Tibial nerve (tissue), 4 donors: ENCODE measurements at places on chromosomes 7 and 10. TPM values are rescaled to one million over a fixed set of nuclear protein-coding genes. Genes with fewer than 3 reads are reported as not detected.

Gene OR6V1
- not detected for total RNA-seq

Gene SH3PXD2A
- 134 TPM for total RNA-seq

Gene ENTPD1
- total RNA-seq: 33.0 TPM

Gene AZGP1
- total RNA-seq: 182 TPM

Gene LIPM
- total RNA-seq: not detected

Gene HOXA6
- total RNA-seq: 11.1 TPM

Gene LRMDA
- 9.8 TPM for total RNA-seq

Gene UNCX
- not detected for total RNA-seq

Gene CYP2C19
- total RNA-seq: not detected

Gene GPR37
- total RNA-seq: not detected

Gene IFIT1
- total RNA-seq: 14.0 TPM

Gene C10orf105
- total RNA-seq: 0.20 TPM

Gene TAC1
- total RNA-seq: 62.8 TPM

GRCh38 chr10:119030421-119031250, 1.1 kb downstream of the NANOS1 start:
- no peak for DNase-seq

DNA sequence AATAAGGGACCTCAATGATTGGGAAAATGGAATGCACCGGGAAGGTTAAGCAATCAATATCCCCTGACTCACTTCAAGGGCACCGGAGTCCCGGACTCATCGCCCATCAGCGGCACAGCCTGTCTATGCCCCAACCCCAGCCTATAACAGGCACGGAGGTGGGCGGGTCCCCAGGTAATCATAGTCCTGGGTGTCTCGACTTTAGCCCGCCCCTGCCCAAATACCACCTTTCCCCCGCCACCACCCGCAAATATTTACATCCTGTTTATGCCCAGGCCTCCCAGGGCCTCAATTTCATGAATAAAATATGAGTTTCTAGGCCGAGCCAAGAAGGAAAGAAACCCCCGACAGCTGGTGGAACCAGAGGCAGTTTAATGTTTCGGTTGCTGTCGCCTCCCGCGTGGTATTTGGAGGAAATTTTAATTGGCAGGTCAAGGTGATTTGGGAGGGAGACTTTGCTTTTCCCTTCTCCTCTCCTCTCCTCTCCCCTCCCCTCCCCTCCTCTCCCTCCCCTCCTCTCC, 15.6 kb upstream of the RFC2 start:
- DNase-seq: peak; percentile 28

DNA sequence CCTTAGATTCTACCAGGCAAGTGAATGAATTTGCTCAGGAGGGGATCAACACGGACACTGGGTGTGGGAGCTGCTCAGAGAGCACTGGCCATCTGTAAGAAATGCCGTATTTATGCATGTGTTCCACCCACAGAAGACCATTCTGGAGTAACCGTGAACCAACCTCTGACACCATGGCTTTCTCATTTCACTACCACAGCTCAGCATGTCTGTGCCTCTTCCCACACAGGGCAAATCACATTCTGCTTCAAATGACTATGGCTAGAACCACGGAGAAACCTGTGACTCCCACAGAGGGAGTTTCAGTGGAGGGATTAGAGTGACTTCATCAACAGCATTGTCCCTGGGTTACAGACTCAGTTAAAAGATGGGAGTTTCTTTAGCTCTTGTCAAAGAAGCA, 893.4 kb downstream of the XPNPEP1 start:
- DNase-seq: no peak

DNA sequence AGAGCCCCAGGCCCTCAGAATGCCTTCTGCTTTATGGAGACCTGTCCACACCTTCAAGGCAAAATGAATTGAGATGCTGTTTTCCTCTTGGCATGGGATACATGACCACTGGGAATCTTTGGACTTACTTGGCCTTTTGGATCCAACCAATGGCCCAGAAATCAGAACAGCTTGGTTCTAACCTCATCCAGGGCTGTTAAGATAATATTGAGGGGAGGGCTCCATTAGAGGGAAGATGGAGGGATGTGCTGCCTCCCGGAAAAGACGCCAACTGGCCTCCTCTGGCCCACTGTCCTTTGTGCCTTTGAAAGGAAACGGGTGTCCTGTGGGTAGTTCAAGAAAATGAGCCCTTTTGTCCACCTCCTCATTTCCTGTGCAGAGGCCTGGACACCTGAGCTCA, 530.9 kb downstream of the KCNMA1 start:
- no peak for DNase-seq

DNA sequence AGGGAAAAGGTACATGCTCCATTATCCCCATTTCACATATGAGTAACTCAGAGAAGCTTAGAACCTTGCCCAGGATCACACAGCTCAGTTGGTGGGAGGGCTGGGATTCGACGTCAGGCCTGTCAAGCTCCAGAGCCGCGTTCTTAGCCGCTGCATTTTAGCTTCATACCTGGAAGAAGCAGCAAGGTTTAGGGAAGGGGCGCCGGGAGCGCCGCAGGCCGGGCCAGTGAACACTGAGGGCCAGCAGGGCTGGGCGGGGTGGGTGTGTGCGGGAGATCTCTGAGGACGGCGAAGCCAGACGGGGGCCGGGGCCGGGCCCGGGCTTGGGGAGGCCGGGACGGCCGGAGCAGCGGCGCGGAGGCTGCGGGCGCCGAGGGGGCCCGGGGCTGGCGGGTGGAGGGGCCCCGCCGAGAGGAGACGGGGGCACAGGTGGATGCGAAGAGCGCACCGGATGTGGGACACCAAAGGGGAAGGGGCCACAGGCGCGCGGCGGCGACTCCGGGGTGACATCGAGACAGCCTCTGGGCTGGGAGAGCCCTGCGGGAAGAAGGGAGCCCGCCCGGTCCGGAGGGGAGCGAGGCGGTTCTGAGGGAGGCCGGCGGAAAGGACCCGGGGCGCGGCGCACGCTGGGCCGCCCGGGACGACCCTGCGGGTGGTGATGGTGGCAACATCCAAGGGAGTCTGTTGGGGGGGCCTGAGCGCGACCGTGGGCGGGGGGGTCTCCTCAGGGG, 498 bp downstream of the NDST2 start:
- no peak for DNase-seq

DNA sequence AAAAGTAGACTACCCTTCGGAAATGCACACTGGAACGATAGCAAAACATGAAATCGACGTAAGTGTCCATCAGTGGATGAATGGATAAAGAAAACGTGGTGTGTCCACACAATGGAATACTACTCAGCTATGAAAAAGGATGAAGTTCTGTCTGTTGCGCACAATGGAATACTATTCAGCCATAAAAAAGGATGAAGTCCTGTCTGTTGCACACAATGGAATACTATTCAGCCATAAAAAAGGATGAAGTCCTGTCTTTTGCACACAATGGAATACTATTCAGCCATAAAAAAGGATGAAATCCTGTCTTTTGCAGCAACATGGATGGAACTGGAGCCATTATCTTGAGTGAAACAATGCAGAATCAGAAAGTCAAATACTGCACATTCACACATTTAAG, 591.8 kb downstream of the PTPRN2 start:
- no peak for DNase-seq

GRCh38 chr7:115435178-115435577, 513.3 kb downstream of the MDFIC start:
- DNase-seq: no peak

GRCh38 chr7:158411232-158411950, 176.2 kb downstream of the PTPRN2 start:
- no peak for DNase-seq

DNA sequence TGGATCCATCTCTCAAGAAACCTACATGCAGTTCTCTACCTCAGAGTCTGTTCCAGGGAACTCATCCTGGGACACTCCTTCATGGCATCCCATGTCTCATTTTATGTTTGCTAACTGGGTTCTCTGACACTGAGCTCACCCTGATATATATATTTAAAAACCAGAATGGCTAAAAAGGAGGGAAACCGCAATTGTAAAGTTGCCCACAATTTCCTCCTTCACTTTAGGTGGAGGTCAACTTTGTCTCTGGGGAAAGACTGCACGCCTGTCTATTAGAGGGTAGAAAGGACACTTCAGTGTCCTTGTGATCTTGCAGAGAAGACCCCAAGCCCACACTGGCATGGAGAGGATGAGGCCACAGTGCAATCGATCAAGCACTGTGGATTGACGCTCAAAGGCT, 131.7 kb downstream of the TEX36 start:
- no peak for DNase-seq

DNA sequence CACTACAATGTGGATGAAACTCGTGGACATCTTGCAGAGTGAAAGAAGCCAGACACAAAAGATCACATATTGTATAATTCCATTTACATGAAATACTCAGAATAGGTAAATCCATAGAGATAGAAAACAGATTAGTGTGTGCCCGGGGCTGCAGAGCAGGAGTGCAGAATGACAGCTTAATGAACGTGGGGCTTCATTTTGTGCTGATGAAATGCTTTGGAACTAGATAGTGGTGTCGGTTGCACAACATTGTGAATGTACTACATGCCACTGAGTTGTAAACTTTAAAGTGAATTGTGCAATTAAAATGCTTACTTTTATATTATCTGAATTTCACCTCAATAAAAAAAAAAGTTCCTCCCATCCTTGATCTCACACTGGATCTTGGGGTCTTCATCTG, 31.8 kb upstream of the CARD11 start:
- no peak for DNase-seq

- DNase-seq: no peak
Measured at GRCh38 chr10:120400601-120401000, 56.4 kb upstream of the PLPP4 start.

DNA sequence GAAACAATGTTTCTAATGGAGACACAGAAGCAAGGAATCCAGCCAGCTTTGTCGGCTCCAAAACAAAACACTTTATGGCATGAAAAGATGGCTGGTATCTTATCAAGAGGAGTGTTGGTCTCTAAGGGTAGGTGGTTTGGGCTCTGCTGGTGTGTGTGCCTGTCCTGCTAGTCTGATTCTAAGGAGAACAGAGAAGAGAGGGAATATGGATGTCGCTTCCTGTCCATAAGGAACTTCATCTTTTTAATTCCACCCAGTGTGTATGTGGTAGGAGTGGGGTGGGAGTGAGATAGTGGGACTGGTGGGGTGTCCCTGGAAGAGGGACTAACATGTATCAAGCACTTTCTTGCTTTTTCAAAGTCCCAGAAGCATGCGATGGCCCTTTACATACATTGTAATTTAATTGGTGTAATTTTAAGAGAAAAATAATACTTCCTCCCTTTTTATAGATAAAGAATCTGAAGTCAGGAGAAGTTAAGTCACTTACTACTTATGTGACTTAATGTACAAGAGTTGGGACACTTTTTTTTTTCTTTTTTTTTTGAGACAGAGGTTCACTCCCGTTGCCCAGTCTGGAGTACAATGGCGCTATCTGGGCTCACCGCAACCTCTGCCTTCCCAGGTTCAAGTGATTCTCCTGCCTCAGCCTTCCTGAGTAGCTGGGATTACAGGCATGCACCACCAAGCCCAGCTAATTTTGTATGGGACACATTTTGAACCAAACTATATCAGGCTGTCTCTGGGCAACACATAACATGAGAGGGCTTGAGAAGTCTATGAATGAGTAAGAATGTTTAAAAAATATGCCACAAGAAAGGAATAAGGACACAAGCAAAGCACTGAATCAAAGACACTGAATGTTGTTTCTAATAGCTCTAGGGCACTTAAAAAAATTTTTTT, 18.8 kb downstream of the NT5C3A start:
- DNase-seq: no peak

GRCh38 chr7:156034397-156034796, 222.1 kb upstream of the SHH start:
- DNase-seq: no peak

DNA sequence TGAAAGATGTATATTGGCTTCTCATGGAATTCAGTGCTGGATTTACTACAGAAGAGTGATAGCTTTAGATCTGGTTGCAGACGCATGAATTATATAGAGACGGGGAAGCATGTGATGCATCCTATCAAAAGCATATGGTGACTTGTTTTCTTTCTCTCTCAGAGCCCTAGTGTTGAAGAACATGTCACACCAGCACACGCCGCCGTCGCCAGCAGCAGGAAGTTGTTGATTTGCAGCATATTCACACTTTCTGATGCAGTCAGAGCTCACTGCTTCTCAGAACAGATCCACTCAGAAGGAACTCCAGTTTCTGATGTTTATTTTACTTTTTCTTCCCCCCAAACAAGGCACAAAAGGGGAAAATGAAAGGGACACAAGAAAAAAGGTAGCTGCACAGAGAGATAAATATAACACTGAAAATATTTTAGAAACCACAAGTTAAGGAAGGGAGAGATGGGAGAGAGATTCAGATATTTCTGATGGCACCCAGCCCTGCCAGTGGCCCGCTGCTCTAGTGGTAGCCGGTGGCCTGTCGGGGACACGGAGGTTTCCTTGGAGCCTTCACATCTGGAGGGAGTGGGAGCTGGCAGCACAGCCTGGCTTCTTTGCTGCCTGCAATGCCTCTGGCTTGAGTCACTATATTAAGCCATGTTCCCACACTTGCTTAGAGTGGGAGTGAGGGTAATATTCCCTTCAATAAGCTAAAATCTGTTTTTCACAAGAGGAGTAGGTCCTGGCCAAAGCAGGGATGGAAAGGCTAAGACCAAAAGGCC, 123.2 kb downstream of the NRP1 start:
- peak; percentile 17 for DNase-seq

DNA sequence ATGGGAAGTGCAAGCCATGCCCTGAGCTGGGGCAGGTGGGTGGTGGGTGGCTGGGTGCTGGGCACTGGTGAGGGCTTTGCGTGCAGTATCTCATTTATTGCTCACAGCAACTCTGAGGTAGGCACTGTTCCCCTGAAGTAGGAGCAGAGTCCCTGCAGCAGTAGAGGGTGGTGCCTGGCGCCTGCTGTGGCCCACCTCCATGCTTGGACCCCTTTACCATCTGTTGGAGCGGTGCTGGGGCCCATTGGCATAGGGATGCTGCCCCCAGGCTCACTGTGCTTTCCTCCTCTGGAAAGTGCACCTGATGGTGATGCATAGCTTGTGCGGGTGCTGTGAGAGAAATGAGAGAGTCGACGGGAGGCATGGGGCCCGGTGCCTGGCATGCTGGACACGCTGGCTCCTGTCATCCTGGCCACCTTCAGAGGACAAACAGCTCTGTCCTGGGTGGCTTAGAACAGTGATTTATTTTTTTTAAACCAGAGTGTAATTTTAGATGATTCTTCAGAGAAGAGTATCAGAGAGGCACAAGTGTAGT, 10.4 kb downstream of the SFRP5 start:
- no peak for DNase-seq

GRCh38 chr7:31882187-31882586, 188.0 kb downstream of the PDE1C start:
- DNase-seq: no peak

- DNase-seq: no peak
Measured at GRCh38 chr7:90540406-90540805, 55.7 kb upstream of the CDK14 start.

DNA sequence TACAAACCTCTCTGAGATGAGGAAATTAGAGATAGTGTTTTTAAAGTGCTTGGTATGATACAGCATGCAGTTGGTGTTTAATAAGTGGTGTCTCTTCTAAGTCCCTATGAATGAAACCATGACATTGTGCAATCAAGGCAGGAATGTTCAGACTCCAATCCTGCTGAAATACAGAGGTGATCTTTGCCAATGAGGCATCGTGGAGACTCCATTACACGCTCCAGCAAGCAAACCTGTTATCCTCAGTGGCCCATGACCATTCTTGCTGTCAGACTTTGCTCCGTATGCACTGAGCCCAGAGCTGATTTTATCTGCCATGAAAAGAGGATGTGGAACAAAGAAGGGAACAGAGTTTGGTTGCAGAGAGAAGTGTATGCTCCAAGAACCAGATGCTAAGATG, 47.3 kb downstream of the CDHR3 start:
- no peak for DNase-seq
